ENCODE measurements at places on chromosomes 11 and 22.
A peak's percentile ranks its signal among the peaks of the same experiment; 100 is the strongest.

GRCh38 chr11:75425422-75425821 lies 7.6 kb downstream of the KLHL35 start:
- DNase-seq, result no peak

- DNase-seq, result no peak
These were observed 23.0 kb downstream of the CRKL start for GRCh38 chr22:20940186-20940651.

GRCh38 chr11:113528982-113529381 lies 53.8 kb upstream of the DRD2 start:
- DNase-seq, result peak; percentile 61

GRCh38 chr11:82523141-82523540 lies 210.5 kb downstream of the FAM181B start:
- DNase-seq, result no peak

DNA sequence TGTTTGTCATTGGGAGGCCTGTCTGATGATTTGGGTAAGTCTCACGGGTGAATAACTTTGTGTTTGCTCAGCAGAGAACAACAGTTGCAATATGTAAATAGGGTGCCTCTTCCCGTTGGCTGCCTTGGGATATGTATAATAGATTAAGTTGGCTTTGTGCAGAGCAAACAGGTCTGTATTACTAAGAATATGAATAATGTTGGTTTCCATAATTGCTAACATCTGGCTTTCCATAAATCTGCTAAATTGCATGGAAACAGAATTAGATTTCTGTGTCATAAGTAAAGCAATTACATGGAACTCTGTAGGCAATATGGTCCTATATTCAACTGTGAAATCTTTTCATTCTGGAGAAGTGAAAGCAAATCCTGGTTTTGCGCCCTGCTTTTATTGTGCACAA lies 636.0 kb upstream of the ANO5 start:
- DNase-seq, result no peak

GRCh38 chr11:17416492-17416891 lies 28.0 kb upstream of the KCNJ11 start:
- DNase-seq, result no peak

- DNase-seq, result no peak
These were observed 19.5 kb downstream of the CDKN1C start for GRCh38 chr11:2865922-2866577.

DNA sequence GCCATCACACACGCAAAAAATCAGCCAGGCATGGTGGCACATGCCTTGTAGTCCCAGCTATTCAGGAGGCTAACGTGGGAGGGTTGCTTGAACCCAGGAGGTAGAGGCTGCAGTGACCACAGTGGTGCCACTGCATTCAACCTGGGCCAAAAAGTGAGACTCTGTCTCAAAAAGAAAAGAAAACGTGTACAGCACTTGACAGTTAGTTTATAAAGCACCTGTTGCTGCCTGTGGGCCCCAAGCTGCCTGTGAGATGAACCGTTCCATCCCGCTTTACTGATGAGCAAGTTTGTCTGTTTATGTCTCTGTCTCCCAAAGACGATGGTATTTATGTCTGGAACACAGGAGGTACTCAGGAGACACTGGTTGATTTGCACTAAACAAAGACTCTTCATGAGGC lies 1.5 kb upstream of the PRR5 start:
- no peak for DNase-seq

- DNase-seq, result peak; percentile 62
These were observed 2.2 kb downstream of the CPT1B start for GRCh38 chr22:50576070-50576469.

- DNase-seq, result peak; percentile 19
These were observed 22.7 kb upstream of the PLEKHA7 start for GRCh38 chr11:17036666-17037658.

DNA sequence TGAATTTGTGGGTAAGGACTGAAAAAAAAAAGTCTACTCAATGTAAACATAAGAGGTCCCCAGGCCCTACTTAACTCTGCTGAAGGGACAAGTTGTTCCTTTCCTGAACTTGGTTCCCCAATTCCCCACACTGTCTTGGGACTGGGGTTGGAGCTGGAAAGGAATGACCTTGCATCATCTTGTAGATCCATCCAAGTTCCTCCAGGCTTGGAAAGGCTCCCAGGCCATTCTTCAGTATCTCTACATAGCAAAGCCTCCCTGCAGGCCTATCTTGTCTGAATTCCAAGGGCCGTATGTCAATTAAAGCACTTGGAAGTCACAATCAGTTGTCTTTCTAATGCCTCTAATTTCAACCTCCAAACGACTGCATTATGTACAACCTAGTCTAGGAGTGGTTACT lies 361.2 kb downstream of the TMEM135 start:
- DNase-seq, result no peak

GRCh38 chr11:83047515-83048225 lies 24.0 kb downstream of the RAB30 start:
- DNase-seq, result no peak

DNA sequence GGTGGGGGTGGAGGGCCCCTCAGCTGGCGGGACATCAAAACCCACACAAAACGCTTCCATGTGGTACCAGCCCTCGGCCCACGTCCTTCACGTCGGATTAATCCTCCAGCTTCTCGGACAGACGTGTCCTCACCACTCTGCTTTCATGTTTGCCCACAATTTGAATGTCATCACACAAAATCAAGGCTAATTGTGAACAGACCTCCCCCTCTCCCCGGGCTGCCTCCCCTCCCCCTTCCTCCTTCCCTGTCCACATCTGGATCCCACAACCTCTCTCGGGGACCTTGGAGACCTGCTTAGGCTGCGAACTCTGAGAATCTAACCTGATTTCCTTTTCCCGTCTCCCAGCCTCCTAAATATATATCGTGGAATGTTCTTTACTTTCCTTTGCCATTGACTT lies 262.9 kb downstream of the MN1 start:
- DNase-seq, result no peak

GRCh38 chr11:47797633-47798032 lies 30.5 kb upstream of the FNBP4 start:
- peak; percentile 40 for DNase-seq

DNA sequence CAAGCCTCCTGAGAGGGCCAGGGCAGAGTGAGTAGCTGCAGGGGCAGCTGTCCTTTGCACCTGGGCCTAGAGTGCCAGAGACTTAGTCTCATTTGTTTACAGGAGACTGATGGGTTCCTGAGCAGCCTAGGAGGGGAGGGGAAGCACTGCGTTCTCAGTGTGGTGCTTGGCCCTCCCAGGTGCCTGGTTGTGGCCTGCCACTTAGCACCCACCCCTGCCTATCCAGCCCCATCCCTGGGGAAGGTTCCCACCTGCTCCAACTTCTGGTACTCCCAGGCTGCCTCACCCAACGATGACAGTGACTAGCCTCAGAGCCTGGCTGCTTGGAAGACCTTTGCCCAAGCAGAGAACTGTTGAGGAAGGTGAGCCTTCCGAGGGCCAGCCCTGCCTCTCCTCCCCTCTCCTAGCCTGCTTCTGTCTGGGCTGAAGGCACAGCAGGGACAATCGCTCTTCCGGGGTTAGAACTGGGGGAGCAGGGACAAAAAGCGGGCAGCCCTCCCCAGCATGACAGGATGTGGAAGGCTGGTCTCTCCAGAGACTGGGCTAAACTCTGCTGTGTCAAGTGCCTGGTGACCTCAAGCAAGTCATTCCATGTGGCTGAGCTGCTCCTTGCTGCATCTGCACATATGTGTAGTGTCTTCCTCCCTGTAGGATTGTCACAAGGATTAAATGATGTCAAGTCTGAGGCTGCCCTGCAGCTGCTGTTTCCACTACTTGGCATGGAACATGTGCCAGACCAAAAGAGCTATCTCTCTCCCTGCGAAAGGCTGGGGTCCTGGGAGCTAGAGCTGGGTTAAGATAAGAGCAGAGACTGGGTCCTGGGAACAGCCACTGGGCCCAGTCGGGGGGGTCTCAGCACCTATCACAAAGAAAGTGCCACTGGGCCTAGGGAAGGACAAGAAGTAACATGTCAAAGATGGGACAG lies 9.9 kb downstream of the KCNQ1OT1 start:
- no peak for DNase-seq

DNA sequence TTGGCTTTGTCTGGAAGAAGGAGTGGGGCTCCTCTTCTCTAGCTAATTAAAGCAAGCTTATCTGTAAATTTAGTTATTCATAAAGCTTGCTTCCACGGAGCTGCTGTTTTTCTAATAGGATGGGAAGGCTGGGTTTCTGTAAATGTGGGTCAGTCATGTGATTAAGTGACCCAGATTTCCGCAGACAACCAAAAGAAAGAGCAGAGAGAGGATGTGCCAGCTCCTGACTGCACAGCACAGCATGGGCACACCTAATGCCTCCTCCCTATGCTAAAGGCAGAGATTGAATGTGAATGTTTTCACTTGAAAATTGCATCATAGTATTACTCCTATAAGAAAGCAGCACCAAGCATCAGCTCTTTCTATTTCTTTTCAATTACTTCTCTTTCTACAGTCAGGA lies 160.2 kb downstream of the FAT3 start:
- DNase-seq, result no peak

DNA sequence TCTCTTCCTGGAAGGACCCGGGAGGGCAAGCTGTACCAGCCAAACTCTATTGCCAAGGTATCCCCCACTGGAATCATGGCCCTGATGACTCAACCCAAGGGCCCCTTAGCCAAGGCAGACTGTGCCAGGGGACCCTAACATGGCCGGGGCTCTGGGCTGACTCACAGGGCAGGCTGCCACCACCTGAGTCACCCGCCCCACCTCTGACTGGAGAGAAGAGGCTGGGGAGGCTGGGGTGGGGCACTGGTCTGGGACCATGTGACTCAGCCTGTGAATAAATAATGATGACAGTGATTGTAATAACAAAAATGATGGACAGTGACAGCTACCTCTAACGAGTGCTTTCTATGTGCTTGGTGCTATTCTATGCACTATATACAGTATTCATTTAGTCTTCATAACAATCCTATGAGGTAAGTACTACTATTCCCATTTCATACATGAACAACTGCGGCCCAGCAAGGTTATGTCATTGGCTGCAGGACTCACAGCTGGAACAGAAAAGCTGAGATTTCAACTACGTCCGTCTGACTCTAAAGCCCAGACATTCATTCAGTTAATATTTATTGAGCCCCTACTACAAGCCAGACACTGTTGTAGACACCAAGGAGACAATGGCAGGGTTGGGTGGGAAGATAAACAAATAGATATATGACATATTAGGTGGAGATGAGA lies 84.2 kb downstream of the FBXO7 start:
- DNase-seq, result peak; percentile 95

- peak; percentile 47 for DNase-seq
These were observed 108.6 kb downstream of the INSC start for GRCh38 chr11:15223318-15223717.
